Esophagus mucosa (tissue), 1 donor: ENCODE measurements at places on chromosomes 4 and X. TPM values are rescaled to one million over a fixed set of nuclear protein-coding genes. Genes with fewer than 3 reads are reported as not detected.

Gene PLXNA3
- 7.1 TPM for total RNA-seq

Gene GRIA3
- total RNA-seq, result 0.36 TPM

Gene FAM47E
- 0.20 TPM for total RNA-seq

Gene PALLD
- 70.1 TPM for total RNA-seq

Gene SULT1E1
- total RNA-seq, result 0.52 TPM

Gene PRAF2
- 4.8 TPM for total RNA-seq

Gene MAGEA2
- not detected for total RNA-seq

Gene BEX5
- 0.80 TPM for total RNA-seq

Gene CXCR3
- not detected for total RNA-seq

Gene MAGEA11
- total RNA-seq, result not detected

Gene MAGEA2B
- total RNA-seq, result not detected

Gene DOK7
- total RNA-seq, result 0.36 TPM

Gene CXCL11
- 0.24 TPM for total RNA-seq

Gene AGTR2
- total RNA-seq, result not detected

Gene NDST3
- total RNA-seq, result not detected

Gene ZMYM3
- 8.5 TPM for total RNA-seq

Gene MAGEA8
- total RNA-seq, result not detected

Gene CSAG3
- not detected for total RNA-seq

Gene CLCN3
- total RNA-seq, result 50.4 TPM

Gene ADH1A
- not detected for total RNA-seq

Gene HAND2
- total RNA-seq, result 0.08 TPM

Gene SPIN2A
- not detected for total RNA-seq

Gene PYURF
- 43.6 TPM for total RNA-seq

Gene HADH
- total RNA-seq, result 32.8 TPM

Gene ZNF718
- total RNA-seq, result 3.3 TPM

Gene GJB1
- 0.12 TPM for total RNA-seq

Gene AKAP4
- total RNA-seq, result not detected

Gene GPR50
- not detected for total RNA-seq

Gene CT55
- total RNA-seq, result not detected

Gene USP11
- total RNA-seq, result 13.2 TPM

Gene SLC6A14
- total RNA-seq, result 10.7 TPM

Gene CFAP47
- not detected for total RNA-seq

Gene SMPX
- total RNA-seq, result not detected

Gene RAB39B
- not detected for total RNA-seq
